ENCODE measurements at places on chromosomes 6 and 20.
A peak's percentile ranks its signal among the peaks of the same experiment; 100 is the strongest.

DNA sequence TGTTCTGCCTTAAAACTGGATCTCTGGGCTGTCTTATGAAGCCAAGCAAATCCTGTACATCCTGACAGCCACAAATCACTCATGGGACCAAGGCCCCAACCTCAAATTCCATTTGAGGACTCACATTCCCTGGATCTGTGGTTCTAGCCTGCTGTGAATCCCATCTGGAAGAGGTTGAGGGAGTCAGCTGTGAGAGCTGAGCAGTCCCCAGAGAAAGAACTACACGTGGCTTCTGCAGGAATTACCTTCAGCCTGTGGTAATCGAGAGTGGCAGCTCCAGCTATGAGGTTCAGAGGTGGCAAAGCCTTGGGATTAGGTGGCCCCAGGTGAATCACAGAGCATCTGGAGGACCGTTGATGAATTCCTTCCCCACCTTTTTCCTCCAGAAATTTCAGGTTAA lies 245.2 kb downstream of the SLC24A3 start:
- DNase-seq = no peak

DNA sequence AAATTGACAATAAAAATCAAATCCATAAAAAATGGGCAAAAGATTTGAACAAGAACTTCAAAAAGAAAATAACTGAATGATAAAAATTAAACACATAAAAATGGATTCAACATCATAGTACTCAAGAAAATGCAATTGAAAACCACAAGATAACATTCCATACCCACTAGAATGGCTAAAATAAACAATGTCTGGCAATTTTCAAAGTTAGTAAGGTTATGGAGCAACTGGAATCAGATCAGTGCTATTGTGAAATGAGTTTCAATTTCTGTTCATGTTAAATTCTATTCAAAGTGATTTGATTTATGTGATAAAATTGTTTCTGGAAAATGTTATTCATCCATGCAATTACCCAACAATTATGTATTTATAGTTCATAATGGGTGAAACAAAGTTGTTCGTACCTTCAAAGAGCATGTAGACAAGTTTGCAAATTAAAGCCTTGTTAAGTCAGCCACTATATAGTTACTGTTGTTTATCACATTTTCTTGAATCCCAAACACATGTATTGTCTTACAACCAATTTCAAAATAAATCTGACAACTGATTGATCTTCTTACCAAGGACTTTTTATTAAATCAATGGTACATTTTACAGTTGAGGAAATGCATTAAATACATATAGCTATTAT lies 151.5 kb upstream of the CENPW start:
- DNase-seq = no peak

DNA sequence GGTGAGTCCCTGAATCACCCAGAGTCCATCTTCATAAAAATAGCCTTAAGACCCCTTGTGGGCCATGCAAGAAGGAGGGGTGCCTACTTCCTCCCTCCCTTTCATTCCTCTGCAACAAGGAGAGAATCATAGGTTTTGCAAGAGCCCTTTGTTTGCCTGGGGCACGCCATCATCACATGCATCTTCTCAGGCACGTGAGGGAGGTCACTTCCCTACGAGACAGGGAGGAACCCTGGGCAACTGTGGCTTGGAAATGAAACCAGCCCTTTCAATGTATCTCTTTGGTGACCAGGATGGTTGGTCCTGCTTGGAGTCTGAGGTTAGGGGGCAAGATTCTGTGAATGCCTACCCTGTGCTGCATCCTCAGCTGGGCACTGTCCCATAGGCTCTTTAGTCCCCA lies 194.8 kb downstream of the MAFB start:
- DNase-seq = peak; percentile 44

GRCh38 chr6:20960067-20960466 lies 425.8 kb downstream of the CDKAL1 start:
- DNase-seq = no peak

- no peak for DNase-seq
These were observed 10.7 kb upstream of the PLEKHG1 start for GRCh38 chr6:150588888-150589499.

- DNase-seq = no peak
These were observed 448.2 kb downstream of the QKI start for GRCh38 chr6:163862701-163863100.

DNA sequence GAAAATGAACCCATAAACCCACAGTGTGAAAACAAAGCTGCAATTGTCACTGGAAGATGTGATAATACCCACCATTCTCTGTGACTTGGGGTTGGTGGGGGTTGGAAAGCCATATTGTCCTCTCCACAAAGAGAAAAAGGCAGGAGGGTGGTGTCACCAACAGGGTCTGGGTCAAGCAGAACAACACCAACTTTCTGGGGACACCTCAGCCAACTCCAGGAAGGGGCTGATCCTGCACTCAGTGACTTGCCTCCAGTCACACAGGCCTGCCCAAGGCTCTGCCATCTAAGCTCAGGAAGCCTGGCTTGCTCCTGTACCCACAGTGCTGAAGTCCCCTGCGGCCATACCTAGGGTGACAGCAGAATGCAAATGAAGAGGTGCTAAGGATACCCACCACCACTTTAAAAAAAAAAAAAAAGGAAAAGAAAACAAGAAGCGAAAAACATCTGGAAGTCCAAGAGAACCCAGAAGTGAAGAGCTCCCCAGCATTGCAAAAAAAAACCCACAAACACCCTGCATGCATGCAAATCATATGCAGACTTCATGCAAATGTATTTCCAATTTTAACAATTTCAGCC lies 110.6 kb downstream of the PREX1 start:
- DNase-seq = no peak

DNA sequence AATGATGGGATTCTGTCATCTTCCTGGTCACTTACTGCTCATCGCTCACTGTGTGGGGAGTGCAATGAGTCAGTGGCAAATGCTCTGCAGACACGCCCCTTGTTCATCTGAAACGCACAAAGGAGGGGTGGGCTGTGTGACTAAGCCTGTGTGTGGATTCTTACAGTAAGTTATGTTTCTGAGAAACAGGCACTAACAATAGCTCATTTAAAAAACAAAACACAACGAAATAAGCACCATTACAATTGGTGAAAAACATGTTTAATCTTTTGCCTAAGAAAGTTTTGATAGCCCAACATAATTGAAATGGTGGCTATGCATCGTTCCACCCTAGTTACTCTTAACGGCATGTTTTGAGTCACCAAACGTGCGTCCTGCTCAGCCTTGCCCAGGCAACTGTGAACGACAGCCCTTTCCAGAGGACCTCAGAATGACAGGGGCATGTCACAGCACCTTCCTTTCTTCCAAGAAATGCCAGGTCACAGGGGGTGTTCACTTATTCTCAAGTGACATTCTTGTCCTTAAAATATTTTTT lies 118.4 kb upstream of the SGK1 start:
- DNase-seq = peak; percentile 98

- no peak for DNase-seq
These were observed 68.8 kb downstream of the LAMP5 start for GRCh38 chr20:9583151-9583550.

DNA sequence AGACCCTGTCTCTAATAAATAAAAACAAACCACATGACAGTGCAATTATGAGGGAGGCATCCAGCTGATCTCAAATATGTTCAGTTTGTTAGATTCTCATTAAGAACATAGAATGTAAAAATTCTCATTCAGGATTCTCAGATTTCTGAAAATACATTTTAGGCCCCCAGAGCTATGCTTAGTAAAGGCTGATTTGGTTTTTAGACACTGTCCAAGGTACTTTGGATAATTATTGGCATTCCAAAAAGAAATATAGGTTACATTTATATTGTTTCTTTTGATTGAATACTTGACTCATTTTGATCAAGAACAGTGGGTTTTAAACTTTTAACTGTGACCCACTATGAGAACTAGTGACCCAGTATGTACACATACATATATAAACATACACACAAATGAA lies 55.5 kb downstream of the ANKRD6 start:
- no peak for DNase-seq

GRCh38 chr6:95685822-95686221 lies 108.5 kb downstream of the MANEA start:
- DNase-seq = no peak

GRCh38 chr6:76506808-76507207 lies 434.3 kb upstream of the IMPG1 start:
- no peak for DNase-seq

DNA sequence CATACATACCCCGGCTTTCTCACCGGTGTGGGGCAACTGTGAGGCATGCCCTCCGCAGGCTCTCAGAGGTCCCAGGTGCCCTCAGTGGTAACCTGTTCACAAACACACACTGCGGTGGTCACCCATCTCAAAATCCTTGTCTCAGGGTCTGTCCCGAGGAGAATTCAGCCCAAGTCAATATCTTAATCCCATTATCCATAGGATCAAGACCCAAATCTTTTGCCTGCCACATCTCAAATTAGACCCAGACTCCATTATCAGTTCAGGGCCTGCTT lies 140.8 kb downstream of the CDC5L start:
- DNase-seq = no peak

DNA sequence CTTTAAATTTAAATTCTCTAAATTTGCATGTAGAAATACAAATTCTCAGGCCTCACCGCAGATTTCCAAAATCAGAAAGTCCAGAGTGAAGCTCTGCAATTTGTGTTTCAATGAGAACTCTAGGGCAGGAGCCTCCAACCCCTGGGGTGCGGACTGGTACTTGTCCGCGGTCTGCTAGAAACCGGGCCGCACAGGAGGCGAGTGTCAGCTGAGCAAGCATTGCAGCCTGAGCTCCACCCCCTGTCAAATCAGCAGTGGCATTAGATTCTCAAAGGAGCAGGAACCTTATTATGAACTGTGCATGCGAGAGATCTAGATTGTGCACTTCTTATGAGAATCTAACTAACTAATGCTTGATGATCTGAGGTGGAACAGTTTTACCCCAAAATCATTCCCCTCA lies 203.0 kb upstream of the PCSK2 start:
- no peak for DNase-seq

DNA sequence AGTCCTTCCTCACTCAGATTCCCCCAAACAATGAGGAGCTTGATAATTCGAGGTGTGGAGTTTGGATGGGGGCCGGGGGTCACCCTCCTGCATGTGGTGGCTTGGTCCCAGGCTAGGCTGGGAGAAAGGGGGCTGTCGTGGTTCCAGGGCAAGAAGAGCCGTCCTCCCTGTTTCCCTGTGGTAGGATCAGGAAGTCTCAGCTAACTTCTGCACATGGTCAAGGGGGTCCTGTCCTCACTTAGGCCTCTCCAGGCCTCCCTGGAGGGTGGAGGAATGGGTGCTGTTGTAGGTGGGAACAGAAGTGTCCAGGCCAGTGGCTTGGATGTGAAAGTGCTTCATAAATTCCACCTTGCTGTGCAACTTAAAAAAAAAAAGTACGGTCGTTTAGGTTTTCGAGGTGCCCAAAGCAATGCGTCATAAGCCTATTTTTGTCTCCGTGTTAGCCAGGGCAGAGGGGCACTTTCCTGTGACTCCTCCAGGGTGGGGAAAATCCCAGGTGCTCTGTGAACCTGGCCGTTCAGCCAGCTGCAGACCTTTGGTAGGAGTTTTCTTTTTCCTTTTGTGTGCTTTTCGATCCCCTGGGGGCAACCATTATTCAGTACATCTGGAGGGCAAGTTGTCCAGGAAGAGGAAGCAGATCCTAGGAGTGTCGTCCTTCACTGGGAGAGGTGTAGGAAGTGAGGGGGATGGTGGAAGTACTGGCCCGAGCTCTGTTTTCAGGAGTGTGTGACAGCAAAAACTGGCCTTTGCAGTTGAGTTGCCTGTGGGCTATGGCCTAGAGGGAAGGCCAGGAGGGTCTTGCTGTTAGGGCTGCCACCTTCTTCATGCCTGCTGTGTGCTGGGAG lies 9.6 kb downstream of the IGF2R start:
- peak; percentile 67 for DNase-seq

GRCh38 chr6:44333273-44333919 lies 9.1 kb upstream of the SPATS1 start:
- no peak for DNase-seq

DNA sequence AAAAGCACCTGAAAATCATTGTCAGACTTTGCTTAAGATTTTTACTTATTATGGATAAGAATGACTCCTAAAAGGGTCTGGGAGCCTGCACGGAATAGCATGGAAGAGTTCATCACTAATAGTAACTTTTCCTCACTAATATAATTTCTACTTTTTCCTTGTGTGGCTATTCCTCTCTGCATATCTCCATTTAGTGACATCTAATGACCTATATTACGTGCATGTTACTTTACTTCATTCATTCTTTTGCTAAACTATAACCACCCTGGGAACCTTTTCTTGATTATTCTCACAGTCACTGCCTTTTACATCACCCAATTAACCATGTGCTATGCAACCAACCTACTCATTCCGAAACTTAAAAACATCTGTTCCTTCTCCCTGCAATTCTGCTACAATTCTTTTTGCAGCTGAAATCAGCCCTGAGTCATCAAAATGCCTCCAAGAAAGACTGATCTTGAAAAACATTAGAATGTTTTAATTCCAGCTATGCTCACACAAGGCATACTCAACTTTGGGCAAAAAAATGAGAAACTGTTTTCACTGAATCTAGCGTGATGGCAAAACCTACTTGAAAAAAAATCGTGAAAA lies 313.3 kb downstream of the RNGTT start:
- no peak for DNase-seq

- DNase-seq = no peak
These were observed 90.4 kb downstream of the CD164 start for GRCh38 chr6:109291902-109292301.

GRCh38 chr6:15881150-15881549 lies 218.3 kb upstream of the DTNBP1 start:
- DNase-seq = peak; percentile 63

- peak; percentile 5 for DNase-seq
These were observed 3.0 kb upstream of the IL17A start for GRCh38 chr6:52183131-52183713.

DNA sequence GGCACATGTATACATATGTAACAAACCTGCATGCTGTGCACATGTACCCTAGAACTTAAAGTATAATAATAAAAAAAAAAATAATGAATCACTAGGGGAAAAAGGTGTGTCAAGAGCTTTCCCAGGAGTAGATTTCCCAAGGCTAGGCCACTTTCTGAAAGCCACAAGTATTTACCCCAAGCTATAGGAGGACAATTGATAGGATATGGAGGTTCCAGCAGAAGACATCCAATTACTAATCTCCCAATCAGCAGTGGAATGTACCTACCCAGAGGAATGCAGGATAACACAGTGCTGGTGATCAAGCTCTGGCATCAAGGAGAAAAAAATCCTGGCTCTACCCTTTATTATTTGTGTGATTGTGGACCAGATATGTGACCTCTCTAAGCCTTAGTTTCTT lies 562.7 kb downstream of the RFPL4B start:
- DNase-seq = peak; percentile 56

DNA sequence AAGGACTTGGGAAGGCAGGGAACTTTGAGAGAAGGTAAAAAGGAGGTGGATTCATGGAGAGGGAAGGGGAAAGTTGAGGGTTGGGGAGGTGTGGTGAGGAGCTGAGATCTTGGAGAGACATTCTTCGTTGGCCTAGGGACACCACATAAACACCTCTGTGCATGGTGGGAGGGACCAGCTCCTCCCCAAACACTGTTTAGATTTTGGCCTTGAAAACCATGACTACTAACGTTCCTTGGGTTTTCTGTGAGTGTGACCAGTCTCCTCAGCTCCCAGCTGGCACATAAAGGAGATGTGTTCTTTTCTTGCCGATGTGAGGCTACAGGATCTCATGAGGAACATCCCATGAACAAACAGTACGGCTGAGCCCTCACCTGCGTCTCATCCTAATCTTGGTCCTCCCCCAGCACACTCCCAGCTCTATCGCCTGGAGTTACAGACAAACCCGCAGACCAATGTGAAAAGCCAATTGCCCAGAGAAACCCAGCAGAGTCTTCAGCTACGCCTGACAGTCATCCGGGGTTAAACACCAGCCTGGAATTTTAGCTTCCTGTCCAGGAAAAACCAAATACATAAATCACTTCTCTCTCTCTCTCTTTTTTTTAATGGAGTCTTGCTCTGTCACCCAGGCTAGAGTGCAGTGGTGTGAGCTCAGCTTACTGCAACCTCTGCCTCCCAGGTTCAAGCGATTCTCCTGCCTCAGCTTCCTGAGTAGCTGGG lies 22.0 kb upstream of the DDR1 start:
- no peak for DNase-seq

All from epithelial cell of esophagus (primary cell).